ENCODE measurements at places on chromosomes 6 and 20.

DNA sequence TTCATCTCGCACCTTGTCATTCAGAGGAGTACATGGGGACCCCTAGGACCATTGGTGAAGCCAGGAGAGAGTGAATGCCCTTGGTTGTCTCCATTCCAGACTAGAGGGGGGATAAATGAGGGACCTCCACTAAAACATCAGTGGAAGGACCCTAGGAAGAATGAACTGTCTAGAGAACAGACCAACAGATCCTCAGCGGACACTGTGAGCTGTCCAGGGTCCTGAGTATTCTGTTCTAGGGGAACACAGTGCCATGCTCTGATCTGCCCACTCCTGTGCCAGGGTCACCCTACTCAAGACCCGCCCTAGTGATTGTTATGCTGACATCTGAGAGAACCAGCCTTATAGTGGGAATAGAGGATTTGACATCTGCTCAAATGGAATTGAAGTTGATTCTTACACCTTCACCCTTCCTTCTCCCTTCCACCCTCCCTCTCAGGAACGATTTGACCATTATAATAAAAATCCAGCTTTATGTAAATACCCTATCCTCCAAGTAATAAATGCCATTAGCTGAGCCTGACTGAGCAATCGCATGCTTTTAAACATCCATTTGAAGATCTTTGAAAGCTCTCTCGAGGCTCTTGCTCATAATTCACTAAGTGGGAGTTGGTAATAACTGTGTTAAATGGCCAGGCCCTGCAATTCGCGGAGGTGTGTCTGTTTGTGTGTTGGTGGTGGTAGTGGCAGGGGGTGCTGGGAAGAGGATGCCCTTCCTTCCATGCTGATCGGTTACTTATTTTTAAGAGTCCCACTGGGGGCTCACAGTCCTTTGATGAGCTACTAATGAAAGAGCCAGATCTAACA lies 43.6 kb upstream of the SLC32A1 start:
- no peak for DNase-seq

DNA sequence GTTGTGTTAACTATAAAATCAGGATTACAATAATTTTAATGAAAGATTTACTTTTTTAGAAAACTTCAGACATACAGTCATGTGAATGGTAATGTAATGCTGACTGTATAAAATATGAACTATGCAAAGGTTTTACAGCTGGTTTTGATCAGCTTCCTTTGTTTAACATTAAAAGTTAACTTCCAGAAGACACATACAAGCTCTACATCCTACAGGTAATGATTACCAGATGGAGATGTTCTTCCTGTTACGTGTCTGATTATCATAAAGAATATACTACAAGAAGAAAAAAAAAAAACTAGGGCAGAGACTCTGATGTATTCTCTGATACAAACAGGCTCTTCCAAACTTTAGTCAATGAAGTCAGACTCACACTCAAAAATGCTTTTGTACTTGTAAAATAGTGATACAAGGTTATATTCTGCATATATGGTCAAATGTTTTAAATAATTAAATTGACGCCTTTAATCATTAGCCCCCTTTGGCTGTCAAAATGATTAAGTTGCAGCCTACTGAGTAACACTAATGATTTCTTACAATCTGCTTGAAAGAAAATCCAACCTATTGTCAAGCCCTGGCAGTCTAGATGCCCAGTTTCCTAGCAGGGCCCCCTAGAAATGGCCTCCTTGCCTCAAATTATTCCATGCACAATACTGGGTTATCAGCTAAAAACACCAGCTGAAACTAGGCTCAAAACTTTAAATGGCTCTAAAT lies 251.8 kb upstream of the RUNX2 start:
- no peak for DNase-seq

DNA sequence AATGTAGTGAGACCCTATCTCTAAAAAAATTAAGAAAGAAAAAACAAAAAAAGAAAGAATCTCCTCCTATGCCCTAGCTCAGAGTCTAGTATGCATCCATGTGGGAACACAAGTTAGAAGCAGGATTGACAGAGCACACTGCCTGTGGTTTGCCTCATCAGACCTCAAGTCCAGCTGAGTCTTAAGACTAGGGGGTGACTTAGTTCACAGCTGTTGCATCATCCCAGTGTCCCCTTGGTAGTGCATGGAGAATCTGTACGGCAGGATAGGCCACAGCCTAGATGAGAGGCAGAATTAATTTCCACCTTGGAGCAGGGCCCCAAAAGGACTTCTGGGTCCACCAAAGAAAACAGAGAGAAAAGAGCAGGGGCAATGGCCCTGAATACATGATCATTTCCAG lies 13.7 kb downstream of the PNPLA1 start:
- DNase-seq: no peak

DNA sequence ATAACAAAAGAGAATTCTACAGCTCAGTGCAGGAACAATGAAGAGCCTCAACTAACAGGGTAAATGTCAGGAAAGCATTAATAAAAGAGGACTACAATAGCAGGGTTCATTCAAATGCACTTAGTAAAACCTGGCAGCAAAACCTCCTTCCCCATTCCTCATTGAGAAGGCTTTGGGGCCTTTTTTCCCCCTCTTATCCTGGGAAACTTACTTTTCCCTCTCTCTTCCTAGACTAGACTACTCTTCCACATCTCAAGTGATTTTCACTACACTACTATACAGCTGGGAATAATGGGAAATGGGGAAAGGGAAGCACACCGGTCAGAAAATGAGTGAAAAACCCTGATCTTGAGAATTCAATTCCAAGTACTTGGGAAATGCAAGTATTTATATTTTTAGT lies 10.1 kb downstream of the ROMO1 start:
- no peak for DNase-seq

DNA sequence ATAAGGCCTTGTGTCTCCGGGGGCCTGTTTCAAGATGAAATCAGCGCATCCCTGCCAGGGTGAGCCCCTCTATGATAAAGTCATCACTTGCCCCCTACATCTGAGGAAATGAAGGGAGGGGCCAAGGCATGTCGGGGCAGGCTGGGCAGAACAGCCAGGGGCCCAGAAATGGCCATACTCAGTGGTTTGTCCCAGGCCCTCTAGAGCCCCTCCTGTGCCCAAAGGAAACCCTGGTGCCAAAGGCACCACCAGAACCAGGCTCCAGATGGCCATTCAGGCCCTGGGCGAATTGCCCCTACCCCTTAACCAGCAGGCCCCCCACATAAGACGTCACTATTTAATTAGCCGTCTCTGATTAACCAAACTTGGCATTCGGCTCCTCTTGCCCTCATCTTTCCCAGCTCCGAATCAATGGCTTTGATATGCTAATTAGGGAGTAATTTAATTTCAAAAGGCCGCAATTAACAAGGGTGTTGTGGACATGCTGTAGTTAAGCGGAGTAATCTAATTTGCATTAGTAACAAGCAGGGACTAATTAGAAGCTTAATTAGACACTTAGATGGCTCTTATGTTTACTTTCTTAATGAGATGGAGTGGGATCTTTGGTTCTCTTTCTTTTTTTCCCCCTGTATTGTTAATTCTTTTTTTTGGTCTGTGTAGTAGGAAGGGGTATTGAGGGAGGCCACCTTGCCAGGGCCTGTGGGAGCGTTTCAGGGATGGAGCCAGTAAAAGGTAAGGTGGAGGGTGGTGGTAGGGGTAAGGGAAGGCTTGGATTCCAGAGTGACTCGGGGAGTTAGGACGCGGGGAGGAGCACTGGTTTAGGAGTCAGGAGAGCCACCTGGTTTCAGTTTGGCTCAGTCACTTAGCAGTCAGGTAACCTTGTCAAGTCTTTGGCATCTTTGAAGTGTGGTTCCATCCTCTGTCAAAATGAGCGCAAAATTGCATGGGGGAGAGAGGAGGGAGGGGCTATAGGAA lies 9.4 kb downstream of the FOXP4 start:
- no peak for DNase-seq

GRCh38 chr6:37982317-37982716 lies 162.8 kb downstream of the ZFAND3 start:
- DNase-seq: no peak

All from keratinocyte (primary cell).